Memory B cell (primary cell): ENCODE measurements at places on chromosomes 13 and 19.

GRCh38 chr19:48510421-48511268 lies 990 bp downstream of the LMTK3 start:
- DNase-seq: peak; percentile 58

- no peak for DNase-seq
These were observed 811 bp upstream of the PRMT1 start for GRCh38 chr19:49676136-49676783.

DNA sequence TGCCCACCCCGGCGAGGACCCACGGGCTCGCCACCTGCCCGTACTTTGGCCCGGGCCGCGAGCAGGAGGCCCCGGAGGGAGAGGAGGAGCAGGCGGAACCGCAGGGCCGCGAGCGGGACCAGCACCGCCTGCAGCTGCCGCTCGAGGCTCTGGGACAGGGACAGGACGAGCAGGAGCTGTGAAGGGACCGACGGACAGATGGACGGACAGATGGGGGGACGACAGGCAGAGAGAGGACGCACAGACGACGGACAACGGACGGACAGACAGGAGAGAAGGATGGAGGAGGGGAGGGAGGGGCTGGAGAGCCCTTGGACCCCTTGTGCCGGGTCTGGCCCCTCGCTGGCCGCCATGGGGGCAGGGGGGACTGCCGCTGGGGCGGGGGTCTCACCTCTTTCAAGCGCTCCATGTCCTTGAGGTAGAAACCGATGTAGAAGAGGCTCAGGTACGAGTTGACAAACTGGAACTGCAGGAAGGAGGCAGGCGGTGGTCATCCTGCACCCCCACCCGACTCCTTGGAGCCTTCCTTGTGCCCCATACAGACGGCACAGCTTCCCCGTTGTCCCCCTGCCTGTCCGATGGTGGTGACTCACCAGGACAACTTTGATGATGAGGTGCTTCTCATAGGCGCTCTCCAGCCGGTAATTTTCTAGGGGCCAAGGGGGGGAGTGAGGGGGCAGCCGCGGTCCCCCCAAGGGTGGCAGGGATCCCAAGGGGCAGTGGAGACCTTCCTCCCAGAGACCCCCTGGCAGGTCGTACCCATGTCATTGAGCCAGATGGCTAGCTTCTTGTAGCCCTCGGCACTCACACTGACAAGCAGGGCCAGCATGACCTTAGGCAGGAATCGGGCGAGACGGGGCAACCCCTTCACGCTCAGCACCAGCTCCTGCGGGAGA lies 5.0 kb downstream of the ANO8 start:
- DNase-seq: no peak

- no peak for DNase-seq
These were observed 217.1 kb downstream of the PCCA start for GRCh38 chr13:100306030-100306429.

- DNase-seq: no peak
These were observed 61.0 kb downstream of the EDNRB start for GRCh38 chr13:77857531-77858209.
